ENCODE measurements at places on chromosomes 7 and 10. TPM values are rescaled to one million over a fixed set of nuclear protein-coding genes. Genes with fewer than 3 reads are reported as not detected.

The NUTM2E gene
- 0.59 TPM for polyA plus RNA-seq

- no peak for DNase-seq
Observed at GRCh38 chr7:46490406-46490805, 569.3 kb upstream of the IGFBP3 start.

DNA sequence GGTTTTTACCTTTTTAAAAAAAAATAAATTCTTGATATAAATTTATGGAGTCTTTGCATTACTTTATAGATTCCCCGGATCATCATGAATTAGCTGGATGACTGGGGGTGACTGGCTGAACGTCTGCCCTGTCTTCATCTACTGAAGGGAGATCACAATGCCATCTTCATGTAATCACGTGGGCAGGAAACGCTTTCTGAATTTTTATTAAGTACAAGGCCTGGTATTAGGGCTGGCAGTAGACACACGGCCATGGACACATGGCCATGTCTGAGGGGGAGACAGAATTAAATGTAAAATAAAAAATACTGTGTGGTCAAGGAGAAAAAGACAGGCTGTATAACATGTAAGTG is 111.2 kb downstream of the VIPR2 start:
- DNase-seq, result no peak

- no peak for DNase-seq
Observed at GRCh38 chr7:2908103-2908683, 64.1 kb upstream of the GNA12 start.

GRCh38 chr7:151085691-151086620 is at the start of gene AGAP3:
TSS of gene AGAP3 (plus strand) at chr7:151086475. CDS start at chr7:151086742, 267 bp downstream.
- no peak for DNase-seq

- DNase-seq, result peak; percentile 80
Observed at GRCh38 chr10:104327745-104328645, 10.3 kb downstream of the ITPRIP start.

GRCh38 chr7:128188396-128189230 is 52.5 kb upstream of the LEP start:
- no peak for DNase-seq

The ETV1 gene
- 11.0 TPM for polyA plus RNA-seq

GRCh38 chr10:94963901-94964300 is 25.4 kb downstream of the CYP2C9 start:
- DNase-seq, result peak; percentile 6

DNA sequence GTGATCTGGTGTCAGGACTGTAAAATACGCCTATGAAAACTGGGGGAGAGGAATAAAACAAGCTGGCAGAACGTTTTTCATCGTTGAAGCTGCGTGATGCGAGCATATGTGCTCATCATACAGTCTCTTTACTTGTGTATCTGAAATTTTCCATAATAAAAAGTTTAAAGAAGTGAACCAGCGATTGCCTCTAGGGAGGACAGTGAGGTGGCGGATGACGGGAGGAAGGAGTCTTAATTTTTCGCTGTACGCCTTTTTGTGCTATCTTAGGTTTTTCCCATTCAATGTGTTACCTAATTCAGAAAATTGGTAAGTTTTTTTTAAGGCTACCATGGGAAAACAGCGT is 891 bp upstream of the WAPL start:
- DNase-seq, result no peak

The KIF20B gene
- polyA plus RNA-seq, result 5.3 TPM

DNA sequence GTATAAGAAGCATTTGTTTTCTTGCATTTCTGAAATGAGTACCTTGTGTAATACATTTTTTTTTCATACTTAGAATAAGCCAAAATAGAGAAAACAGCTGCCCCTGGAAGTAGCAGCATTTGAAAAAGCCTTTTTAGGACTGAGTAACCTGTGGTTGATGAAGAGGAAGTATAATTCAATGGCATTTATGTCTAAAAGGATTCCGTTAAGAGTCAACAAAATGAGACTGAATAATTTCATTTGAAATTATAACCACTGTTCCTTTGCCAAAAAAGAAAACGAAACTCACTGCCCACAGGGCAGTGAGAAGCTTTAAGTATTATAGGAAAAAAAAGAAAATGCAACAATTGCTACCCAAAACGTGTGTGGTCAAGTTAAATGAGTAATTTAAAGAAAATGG is 705.6 kb upstream of the PHF14 start:
- DNase-seq, result no peak

DNA sequence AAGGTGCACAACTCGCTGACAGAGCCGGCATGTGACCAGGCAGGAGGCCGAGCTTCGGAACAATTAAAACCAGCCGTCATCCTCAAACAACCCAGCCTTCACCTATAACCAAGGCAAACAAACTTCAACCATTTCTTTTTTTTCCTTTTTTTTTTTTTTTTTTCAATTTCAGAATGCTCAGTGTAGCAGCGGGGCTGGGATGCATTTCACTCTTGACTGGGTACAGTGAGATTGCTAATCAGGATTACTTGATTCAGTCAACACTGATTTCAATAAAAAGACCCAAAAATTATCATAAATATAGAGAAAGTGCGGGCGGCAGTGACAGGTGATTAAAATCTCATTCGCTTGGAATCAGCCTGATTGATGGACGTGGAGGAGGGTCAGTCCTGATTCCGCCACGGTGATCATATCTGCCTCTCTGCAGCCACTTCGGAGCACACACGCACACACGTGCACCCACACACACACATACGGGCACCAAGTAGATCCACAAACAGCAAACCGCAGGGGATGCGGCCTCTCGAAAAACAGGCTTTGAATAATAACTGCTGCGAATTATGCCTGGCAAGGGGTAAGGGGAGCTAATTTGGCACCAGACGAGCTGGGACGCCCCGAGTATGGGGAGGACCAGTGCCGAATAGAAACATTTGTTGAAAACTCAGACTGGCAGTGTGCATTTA is 31.2 kb downstream of the EBF3 start:
- no peak for DNase-seq

The LRRC27 gene
- 7.3 TPM for polyA plus RNA-seq

GRCh38 chr10:6198171-6198570 is 4.6 kb upstream of the PFKFB3 start:
- DNase-seq, result no peak

The NEURL1 gene
- 40.5 TPM for polyA plus RNA-seq

GRCh38 chr7:93923296-93923695 is 1.8 kb downstream of the GNG11 start:
- peak; percentile 67 for DNase-seq

The SEC23IP gene
- polyA plus RNA-seq, result 37.5 TPM

- no peak for DNase-seq
Observed at GRCh38 chr10:129963641-129964501, at the start of gene EBF3. TSS of gene EBF3 (minus strand) at chr10:129964274. CDS start at chr10:129963768, 506 bp downstream.

DNA sequence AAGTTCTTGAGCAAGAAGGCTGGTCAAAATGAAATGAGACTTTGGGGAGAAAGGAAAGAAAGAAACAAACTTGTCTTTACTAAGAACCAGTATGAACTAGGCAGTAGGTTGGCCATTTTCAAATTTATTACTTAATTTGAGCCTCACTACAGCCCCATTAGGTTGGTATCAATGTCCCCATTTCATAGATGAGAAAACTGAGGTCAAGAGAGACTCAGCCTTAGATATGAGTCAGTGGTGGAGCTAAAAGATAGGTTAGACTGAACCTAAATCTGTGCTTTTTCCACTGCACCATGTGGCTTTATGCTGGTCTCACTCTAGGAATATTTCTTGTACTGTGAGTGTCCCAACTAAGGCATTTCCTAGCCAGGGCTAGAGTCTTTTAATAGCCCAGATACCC is 8.8 kb downstream of the ZNF503 start:
- DNase-seq, result no peak

The GPR15LG gene
- polyA plus RNA-seq, result not detected

The RAMP3 gene
- polyA plus RNA-seq, result 3.4 TPM

DNA sequence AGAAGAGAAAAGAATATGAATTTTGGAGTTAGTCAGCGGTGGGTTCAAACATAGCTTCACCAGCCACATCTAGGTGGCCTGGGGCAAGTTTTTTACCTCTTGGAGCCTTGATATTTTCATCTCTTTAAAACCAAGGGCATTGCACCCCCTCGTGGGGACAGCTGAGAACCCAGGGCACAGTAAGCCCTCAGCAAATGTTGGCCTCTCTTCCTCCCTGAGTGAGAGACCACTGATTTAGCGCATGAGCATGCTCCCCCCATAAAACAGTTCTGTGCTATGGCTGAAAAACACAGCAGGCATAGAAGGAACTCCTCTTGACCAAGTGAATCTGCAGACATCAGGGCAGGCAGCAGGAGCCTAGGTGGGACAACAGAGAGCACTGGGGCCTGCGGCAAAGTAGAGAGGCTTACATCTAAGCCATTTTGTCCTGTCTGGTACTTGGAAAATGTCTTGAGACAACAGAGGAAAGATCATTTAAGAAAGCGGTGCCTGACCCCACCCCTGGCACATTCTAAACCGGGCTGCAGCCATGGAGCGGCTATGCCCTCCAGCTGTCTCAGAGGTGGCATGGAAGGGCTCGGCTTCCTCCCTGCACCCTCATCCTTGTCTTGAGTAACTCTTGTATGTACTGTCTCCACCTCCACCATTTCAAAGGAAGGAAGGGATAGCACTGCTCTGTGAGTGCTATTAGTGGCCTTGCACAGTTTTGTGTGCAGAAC is 94.7 kb downstream of the ARHGAP22 start:
- DNase-seq, result no peak

- DNase-seq, result no peak
Observed at GRCh38 chr10:130300608-130301020, 164.4 kb downstream of the GLRX3 start.

The SH2B2 gene
- polyA plus RNA-seq, result 17.7 TPM

The CADPS2 gene
- 3.9 TPM for polyA plus RNA-seq

The ELN gene
- polyA plus RNA-seq, result 91.6 TPM

DNA sequence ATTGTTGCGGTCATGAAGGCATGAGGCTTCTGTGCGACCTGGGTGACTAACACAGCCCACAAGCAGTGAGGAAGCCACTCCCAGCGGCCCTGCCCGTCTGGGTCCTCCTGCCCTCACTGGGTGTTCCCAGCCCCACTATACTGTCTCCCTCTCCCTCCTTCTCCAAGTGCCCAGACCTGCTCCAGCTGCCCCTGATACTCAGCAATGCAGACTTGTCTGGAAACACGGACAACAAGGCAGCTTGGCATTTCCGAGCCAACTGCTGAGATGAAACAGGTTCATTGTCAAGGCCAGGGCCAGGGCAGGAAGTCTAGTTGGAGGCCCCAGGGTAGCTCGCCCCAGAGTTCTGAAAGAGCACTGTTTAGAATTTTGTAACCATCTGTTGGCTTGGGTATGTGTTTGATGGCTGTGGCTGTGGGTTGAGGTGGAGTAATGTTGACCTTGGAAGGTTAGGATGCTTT is 95.7 kb downstream of the RBM20 start:
- no peak for DNase-seq

DNA sequence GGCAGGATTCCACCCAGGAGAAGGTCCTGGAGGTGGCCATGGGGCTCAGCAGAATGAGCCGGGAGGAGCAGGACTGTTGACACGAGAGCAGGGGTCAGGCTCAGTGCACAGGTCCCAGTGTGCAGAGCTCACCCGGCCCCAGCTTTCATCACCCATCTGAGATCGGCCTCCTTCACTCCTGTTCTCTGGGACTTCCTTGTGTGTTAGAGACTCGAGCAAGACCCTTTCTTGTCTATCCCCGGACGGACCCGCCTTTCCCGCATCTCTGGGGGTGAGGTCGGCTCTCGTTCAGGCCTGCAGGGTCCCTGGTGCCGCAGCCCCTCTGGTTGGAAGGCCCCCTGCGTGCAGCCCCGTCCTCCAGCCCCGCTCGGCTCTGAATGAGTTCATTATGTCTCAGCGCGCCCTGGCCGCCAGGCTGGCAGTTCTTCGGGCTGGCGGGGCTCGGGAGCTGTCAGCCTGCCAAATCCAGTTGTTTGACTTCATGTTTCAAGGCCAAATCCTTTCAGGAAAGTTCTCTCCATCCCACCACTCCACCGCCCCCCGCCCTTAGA is 127.9 kb downstream of the LHPP start:
- DNase-seq, result no peak

DNA sequence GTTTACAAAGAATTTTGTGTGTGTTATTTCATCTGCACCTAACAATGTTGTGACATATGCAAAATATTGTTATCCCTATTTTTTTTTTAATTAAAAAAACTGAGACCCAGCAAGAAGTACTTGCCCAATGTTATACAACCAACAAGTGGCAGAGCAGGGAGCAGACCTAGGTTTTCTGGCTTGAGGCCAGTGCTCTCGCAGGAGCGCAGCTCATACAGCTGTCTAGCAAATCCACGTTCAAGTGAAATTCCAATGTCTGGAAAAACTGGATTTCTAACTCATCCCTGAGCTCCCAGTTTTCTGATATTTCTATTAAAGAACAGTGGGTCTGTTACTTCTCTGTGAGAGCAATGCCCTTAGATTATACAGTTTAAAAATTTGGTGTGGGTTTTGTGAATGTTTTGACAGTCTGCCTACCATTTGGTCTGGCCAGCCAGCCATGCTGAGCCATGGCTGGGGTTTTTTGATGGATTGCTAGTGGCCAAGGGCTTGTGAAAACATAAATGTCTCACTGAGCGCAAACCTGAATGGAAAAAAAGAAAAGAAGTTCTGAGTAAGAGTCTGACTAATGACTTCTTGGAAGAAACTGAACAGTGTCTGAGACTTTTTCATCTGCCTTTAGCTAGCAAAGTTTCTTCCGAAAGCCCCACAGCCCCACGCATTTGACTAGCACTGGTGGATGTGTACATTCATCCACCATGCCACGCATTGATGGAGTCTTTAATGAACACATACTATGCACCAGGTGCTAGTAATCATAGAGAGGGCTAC is 15.4 kb upstream of the PRF1 start:
- no peak for DNase-seq

- DNase-seq, result no peak
Observed at GRCh38 chr10:110244550-110244949, 37.1 kb downstream of the MXI1 start.

The CCDC71L gene
- polyA plus RNA-seq, result 3.6 TPM

DNA sequence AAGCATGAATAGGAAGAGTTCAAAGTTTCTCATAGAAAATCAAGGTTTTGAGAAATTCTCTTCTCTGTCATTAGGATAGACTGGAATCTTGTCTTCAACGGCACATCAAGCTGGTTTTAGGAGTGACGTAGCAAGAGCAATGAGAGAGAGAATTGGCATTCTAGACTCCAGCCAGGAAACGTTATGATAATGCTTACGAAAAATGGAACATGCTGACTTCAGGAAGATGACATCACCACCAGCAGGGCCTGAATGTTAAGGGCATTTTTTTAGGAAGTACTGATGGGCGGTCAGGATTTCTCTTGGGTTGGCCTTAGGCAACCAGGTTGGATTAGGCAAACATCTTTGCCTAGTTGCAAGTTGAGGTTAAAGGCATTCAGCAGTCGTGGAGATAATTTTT is 213.2 kb upstream of the CTBP2 start:
- no peak for DNase-seq

GRCh38 chr7:131011976-131012375 is 278.0 kb upstream of the KLF14 start:
- DNase-seq, result no peak

- DNase-seq, result no peak
Observed at GRCh38 chr7:67947646-67948045, 951.0 kb downstream of the TYW1 start.

The ARMC3 gene
- not detected for polyA plus RNA-seq
